ENCODE measurements at places on chromosomes 3 and 15.

DNA sequence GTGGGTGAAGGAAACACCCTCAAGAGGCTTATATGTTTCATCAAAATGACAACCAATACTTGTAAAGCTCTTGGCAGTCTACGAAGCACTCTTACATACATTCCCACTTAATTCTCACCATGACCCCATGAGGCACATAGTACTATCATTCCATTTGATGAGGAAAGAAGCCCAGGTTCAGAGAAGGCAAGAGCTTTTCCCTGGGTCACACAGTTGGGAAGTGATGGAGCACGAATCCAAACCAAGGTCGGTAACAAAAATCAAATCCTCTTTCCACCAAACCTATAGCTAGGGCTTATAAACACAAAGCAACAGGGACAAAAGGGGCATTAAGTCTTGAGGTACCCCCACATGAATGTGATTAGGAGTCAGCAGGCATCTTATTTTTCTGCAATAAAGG lies 187.1 kb downstream of the UACA start:
- no peak for DNase-seq

GRCh38 chr3:44265815-44266214 lies 24.1 kb downstream of the TOPAZ1 start:
- DNase-seq: no peak

- DNase-seq: no peak
Observed at GRCh38 chr3:23590424-23591273, 215.1 kb upstream of the UBE2E1 start.

DNA sequence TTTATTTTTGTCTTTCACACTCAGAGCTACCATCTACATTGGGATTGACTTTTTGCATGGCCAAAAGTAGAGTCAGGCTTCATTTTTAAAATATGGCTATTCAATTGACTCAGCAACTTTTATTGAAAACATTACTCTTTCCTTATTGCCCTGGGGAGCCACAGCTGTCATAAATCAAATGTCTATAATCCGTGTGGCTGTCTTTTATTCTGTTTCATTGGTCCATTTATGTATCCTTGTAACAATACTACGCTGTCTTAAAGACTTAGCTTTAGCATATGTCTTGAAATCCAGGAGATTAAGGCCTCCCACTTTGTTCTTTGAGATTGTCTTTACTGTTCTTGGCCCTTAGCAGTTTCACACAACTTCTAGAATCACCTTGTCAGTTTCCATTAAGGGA lies 55.2 kb downstream of the CEMIP start:
- DNase-seq: no peak

- DNase-seq: no peak
Observed at GRCh38 chr3:11312166-11312565, 40.0 kb downstream of the ATG7 start.

DNA sequence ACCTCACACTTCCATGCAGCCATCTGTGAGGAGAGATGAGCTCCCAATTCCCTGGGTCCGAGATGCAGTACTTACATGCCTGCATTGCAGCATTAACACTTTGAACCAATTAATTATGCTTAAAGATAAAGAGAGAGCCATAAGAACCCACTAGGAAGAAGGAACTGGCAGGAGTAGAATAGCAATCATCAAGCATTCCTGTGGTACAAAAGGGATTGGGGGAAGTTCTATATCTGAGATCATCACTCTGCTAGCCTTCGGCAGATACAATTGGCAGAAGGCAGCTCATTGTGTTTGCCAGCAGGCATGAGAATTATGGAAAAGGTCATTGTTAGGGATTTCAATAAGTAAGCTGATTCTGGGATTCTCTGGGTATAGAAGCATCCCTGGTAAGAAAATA lies 891.4 kb downstream of the NTRK3 start:
- DNase-seq: peak; percentile 82

DNA sequence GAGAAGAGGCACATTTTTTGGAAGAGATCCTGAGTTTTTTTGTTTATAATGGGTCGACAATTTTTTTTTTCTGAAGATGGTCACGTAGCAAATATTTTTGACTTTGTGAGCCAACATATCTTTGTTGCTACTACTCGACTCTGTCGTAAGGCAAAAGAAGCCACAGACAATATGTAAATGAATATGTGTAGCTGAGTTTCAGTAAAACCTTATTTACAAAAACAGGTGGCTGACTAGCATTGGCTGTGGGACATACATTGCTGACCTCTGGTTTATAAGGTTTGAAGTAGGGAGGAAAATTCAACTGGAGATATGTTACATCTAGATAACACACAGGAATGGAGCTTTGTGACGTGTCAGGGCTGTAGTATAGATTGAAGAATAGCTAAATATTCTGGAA lies 22.5 kb upstream of the NANOGP8 start:
- DNase-seq: no peak

DNA sequence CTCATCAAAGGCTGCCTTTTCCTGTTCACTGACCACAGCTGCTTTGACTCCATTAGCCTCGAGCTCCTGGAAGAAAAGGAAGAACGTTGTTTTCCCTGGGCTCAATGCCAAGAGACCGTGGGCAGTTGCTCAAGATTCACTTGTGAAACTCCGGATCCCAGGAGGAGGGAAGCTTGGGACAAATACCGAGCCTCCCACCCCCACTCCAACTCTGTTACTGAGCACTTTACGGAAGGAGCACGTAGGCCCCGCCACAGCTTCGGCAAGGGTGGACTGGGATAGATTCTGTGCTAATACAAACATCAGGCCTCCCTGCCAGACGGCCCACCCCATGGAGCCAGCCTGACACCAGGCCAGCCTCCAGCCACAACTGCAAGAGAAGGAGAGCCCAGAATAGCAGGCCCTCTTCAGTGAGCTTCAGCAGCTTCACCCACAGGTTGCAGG lies 10.8 kb upstream of the FANCD2 start:
- peak; percentile 96 for DNase-seq
